ENCODE measurements at places on chromosomes 16 and 17. TPM values are rescaled to one million over a fixed set of nuclear protein-coding genes. Genes with fewer than 3 reads are reported as not detected.

Gene RTN4RL1
- polyA plus RNA-seq: 0.45 TPM

Gene TSR3
- polyA plus RNA-seq: 40.0 TPM

Gene VTN
- polyA plus RNA-seq: 12.2 TPM

Gene AANAT
- polyA plus RNA-seq: 0.13 TPM

Gene CNEP1R1
- polyA plus RNA-seq: 25.3 TPM

DNA sequence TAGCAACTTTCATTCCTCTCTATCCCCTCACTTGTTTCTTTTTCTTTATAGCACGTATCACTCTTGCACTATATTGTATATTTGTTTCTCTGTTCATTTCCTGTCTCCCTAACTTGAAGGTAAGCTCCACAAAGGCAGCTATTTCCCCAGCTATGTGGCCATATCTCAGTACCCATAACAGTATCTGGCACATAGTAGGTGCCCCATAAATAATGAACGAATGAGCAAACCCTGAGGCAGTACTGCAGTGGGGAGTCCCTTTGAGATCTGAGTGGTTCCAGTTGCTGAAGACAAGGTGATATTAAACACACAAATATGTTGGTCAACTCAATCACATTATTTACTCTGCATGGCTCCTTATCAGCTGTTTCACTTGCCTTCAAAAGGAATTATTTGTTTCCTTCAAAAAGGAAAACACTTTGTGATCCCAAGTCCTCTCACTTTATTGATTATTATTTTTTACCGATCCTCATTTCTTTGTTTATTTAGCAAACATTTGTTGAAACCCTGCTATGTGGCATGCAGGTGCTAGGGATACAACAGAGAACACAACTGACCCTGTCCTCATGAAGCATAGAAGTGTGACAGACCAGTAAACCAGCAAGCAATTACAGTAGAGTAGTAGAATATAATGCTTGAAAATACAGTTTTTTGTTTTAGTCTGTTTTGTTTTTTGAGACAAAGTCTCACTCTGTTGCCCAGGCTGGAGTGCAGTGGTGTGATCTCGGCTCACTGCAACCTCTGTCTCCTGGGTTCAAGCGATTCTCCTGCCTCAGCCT, 5.7 kb upstream of the ADAP2 start:
- DNase-seq: no peak

GRCh38 chr17:75555679-75556153, 30.2 kb downstream of the LLGL2 start:
- peak; percentile 47 for DNase-seq

DNA sequence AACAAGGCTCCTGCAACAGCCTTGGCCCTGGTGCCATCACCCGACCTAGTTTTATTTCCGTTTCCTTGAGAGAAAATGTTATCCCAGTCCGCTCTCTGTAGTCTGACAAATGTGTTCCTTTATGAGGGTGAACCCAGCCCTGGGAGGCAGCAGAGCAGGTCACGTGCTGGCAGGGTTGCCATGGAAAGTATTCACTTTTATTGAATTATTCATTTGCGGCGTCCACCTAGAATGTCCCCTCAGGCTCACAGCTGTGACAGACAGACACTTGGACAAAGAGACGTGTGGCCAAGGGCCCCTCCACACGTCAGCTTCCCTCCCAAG, 90.0 kb downstream of the WSCD1 start:
- no peak for DNase-seq

DNA sequence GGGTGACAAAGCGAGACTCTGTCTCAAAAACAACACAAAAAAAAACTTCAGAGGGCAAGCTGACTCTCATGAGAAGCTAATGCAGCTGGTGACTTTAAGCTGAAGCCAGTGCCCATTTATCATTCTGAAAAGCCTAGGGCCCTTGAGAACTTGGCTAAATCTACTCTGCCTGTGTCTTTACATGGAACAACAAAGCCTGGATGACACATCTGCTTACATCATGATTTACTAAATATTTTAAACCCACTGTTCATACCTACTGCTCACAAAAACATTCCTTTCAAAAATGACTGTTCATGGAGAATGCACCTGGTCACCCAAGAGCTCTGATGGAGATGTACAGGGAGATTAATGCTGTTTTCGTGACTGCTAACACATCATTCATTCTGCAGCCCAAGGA, 6.1 kb upstream of the ALOX12 start:
- no peak for DNase-seq

DNA sequence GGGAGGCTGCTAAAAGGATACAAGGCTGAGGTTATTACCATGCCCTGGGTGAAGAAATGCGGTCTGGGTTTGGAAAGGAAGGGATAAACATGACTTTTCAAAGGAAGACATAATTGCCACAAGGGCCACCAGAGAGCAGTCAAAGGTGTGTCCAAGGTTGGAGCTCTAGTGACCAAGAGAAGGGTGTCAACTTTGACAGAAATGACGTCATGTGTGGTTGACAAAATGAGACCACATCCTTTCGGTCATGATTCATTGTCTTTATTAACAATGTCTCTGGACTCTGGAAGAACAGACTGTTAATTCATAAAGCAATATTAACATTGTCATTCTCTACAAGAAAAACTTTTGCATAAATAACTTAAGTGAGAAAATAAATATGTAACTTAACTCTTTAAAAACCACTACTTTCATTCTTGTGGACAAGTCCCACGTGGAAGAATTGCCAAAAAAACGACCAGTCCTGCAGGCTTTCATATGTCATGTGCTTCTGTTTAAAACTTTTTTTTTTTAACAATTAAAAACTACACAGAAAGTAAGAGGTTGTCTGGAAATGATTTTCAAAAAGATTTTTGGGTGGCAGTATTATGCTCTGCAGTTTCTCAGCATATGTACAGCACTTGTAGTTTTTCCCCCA, 5.0 kb downstream of the SOST start:
- no peak for DNase-seq

- peak; percentile 12 for DNase-seq
Measured at GRCh38 chr17:1241929-1242328, 28.3 kb upstream of the BHLHA9 start.

- no peak for DNase-seq
Measured at GRCh38 chr16:90028985-90029384, 9.7 kb upstream of the DBNDD1 start.

Measured in large intestine (tissue), 12 donors.